ENCODE measurements at places on chromosomes 16 and 17. TPM values are rescaled to one million over a fixed set of nuclear protein-coding genes. Genes with fewer than 3 reads are reported as not detected.

- no peak overlapping the region for H3K4me3 ChIP-seq
- DNase-seq: no peak
- H3K36me3 ChIP-seq: peaks cover 21% of the 10 kb centered on the region
- peaks cover 20% of the 10 kb centered on the region for H3K4me1 ChIP-seq
- H3K27ac ChIP-seq: no peak overlapping the region
- no peaks in the 10 kb centered on the region for H3K27me3 ChIP-seq
These were observed 5.3 kb downstream of the IFI35 start for GRCh38 chr17:43011728-43012472.

DNA sequence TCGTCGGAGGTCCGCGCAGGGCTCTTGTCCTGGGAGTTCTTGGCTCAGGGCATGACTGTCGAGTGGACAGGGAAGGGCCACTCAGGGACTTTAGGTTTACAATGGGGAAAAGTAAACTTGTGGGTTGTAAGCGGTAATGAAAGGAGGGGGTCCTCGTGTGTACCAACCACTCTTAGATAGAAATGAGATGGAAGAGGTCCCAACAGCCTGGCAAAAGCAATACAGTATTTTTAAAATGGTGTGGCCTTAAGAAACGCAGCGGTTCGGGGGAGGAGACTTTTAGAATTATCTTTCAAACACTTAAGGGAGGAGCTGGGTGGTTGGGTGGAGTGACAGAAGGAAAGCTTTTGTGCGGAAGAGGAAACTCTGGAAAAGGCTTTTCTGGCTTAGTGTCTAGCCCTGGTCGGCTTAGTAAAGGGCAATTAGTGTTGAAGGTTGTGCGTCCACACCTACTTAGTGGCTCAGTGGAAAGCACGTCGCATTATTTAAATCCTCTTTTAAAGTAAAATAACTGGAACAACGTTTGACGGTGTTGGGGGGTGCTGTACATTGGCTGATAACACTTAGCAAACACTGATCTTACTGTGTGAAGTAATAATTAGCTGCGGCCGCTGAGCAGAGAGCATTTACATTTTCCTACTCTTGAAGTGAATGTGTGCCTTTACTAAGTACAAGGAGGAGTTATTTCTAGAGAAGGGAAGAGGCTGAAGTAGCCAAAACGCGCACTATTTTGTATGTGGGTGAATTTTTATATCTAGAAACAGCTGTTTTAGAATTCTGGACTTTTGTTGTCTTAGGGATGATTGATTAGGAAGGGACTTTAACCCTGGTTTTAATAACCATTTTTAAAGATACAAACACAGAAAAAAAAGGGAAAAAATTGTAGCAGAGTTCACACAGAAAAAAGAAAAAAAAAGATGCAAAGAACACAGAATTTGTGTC is 1.0 kb downstream of the WSB1 start:
- H3K36me3 ChIP-seq: no peaks in the 10 kb centered on the region
- DNase-seq: no peak
- H3K4me3 ChIP-seq: peak overlapping the region; percentile 96

- no peak overlapping the region for H3K27ac ChIP-seq
- no peak for DNase-seq
- H3K27me3 ChIP-seq: peaks cover 7% of the 10 kb centered on the region
- no peaks in the 10 kb centered on the region for H3K36me3 ChIP-seq
- H3K4me3 ChIP-seq: no peak overlapping the region
These were observed 456.1 kb upstream of the ASIC2 start for GRCh38 chr17:33749171-33749570.

- H3K36me3 ChIP-seq: peaks cover 60% of the 10 kb centered on the region
- no peaks in the 10 kb centered on the region for H3K4me1 ChIP-seq
- H3K27me3 ChIP-seq: no peaks in the 10 kb centered on the region
- no peak for DNase-seq
These were observed 79.6 kb upstream of the ATP2A3 start for GRCh38 chr17:4043862-4044261.

DNA sequence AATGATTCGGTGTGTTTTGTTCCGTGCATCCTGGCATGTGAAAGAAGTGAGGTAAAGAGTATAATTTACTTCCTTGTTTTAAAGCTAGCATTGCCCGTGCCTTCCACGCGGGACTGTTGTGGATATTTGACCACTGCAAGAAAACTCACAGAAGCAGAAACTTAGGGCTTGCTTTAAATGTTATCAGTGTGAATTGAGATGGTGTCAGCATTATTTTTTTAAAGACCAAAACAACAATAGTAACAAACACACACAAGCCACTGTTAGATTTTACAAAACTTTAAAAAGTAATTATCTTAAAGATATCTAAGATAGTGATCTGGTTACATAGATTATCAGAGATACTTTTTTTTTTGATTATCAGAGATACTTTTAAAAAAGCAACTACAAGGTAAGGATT is 47.4 kb downstream of the WWOX start:
- no peak for DNase-seq
- H3K27ac ChIP-seq: peak overlapping the region; percentile 31
- no peak overlapping the region for H3K4me3 ChIP-seq
- H3K36me3 ChIP-seq: no peaks in the 10 kb centered on the region
- H3K4me1 ChIP-seq: peaks cover 36% of the 10 kb centered on the region

GRCh38 chr16:14564861-14565687 is 65.0 kb downstream of the PARN start:
- H3K4me3 ChIP-seq: no peak overlapping the region
- H3K27ac ChIP-seq: peak overlapping the region; percentile 16
- no peaks in the 10 kb centered on the region for H3K27me3 ChIP-seq
- peaks cover 24% of the 10 kb centered on the region for H3K4me1 ChIP-seq
- no peak for DNase-seq

DNA sequence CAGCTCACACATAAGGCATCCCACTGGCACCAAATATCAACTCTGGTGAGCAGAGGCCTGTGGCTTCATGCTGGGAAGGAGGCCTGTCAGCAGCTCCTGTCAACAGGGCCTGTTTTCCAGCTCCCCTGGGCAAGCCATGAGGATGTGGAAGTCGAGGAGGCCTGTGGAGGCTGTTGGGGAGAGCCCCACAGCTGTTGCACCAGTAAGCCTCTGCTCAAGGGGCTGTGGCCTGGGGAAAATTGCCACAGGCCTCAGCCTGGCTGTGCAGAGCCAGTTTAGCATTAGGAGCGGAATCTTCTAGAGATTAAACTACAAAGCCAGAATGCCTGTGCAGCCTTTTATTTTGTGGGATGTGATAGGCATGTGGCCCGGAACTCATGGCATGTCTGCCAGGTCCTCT is 202.1 kb downstream of the SPECC1 start:
- no peak overlapping the region for H3K4me3 ChIP-seq
- no peak overlapping the region for H3K27ac ChIP-seq
- H3K36me3 ChIP-seq: no peaks in the 10 kb centered on the region
- H3K27me3 ChIP-seq: no peaks in the 10 kb centered on the region

- peaks cover 26% of the 10 kb centered on the region for H3K4me1 ChIP-seq
- peak overlapping the region; percentile 7 for H3K27ac ChIP-seq
- peaks cover 10% of the 10 kb centered on the region for H3K36me3 ChIP-seq
- peak overlapping the region; percentile 42 for H3K4me3 ChIP-seq
These were observed 11.4 kb upstream of the MRPS23 start for GRCh38 chr17:57861000-57861789.

DNA sequence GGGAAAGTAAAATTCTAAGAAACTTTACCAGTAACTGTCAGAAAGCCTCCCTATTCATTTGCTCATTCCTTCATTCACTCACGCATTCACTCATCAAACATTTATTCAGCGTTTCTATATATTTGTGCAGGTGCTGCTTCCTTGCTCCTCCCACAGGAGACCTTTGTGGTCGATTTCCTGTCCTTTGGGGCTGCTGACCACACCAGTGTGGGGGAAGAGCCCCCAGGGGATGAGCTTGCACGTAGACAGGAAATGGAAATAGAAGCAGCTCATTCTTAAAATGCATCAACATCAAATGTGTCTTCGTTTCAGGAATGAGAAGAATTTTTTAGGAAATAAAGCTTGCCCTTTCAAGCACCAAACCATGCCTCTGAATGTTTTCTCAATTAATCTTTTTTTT is 9.6 kb downstream of the PIK3R6 start:
- DNase-seq: peak; percentile 91
- no peaks in the 10 kb centered on the region for H3K36me3 ChIP-seq
- peak overlapping the region; percentile 93 for H3K27ac ChIP-seq
- no peaks in the 10 kb centered on the region for H3K27me3 ChIP-seq
- H3K4me3 ChIP-seq: peak overlapping the region; percentile 63

GRCh38 chr17:36133602-36134236 is 30.1 kb downstream of the CCL4 start:
- no peaks in the 10 kb centered on the region for H3K4me1 ChIP-seq
- no peak overlapping the region for H3K4me3 ChIP-seq
- H3K27me3 ChIP-seq: peaks cover 24% of the 10 kb centered on the region
- H3K36me3 ChIP-seq: no peaks in the 10 kb centered on the region

GRCh38 chr16:11957591-11958395 is 7.2 kb upstream of the TNFRSF17 start:
- no peak overlapping the region for H3K27ac ChIP-seq
- DNase-seq: no peak
- H3K4me3 ChIP-seq: no peak overlapping the region

- H3K4me3 ChIP-seq: no peak overlapping the region
- H3K4me1 ChIP-seq: peaks cover 4% of the 10 kb centered on the region
These were observed 7.5 kb upstream of the C16orf95 start for GRCh38 chr16:87324411-87325275.

DNA sequence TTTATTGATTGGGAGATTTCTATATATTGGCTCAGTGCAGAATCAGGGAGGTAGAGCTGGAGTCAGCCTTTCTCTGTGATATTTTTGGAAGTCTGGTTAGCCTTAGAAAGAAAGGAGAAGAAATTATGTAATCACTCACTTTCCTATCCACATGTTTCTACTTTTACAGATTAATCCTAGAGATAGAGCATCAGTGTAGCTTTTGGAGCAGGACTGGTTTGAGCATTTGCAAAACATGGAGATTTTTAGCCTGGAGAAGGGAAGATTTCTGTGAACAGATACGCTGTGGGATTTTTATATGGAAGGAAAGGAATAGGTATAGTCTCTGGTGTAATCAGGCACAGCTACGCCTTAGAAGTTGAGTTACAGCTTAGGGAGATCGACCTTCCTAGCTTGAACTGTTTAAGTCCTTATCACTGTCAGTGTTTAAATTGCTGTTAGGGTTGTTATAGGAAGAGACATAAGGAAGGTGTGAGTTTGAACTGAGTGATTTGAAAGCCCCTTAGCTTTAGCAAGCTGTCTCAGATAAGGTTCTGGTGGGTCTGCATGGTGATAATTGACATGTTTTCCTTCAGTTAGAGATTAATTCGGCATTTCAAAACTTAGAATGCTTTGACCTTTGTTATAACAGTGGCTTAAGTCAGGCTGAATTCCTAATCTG is 20.5 kb downstream of the METTL9 start:
- H3K4me3 ChIP-seq: no peak overlapping the region
- no peaks in the 10 kb centered on the region for H3K27me3 ChIP-seq
- peaks cover 5% of the 10 kb centered on the region for H3K4me1 ChIP-seq

- peak; percentile 96 for DNase-seq
- peaks cover 7% of the 10 kb centered on the region for H3K36me3 ChIP-seq
- H3K4me1 ChIP-seq: peaks cover 40% of the 10 kb centered on the region
- no peaks in the 10 kb centered on the region for H3K27me3 ChIP-seq
- H3K4me3 ChIP-seq: peak within 1 kb of the TSS; percentile 88
These were observed at the start of gene CREBBP for GRCh38 chr16:3880623-3881498. CREBBP (minus strand) TSS chr16:3880713; CDS start chr16:3879916, 797 bp downstream.

DNA sequence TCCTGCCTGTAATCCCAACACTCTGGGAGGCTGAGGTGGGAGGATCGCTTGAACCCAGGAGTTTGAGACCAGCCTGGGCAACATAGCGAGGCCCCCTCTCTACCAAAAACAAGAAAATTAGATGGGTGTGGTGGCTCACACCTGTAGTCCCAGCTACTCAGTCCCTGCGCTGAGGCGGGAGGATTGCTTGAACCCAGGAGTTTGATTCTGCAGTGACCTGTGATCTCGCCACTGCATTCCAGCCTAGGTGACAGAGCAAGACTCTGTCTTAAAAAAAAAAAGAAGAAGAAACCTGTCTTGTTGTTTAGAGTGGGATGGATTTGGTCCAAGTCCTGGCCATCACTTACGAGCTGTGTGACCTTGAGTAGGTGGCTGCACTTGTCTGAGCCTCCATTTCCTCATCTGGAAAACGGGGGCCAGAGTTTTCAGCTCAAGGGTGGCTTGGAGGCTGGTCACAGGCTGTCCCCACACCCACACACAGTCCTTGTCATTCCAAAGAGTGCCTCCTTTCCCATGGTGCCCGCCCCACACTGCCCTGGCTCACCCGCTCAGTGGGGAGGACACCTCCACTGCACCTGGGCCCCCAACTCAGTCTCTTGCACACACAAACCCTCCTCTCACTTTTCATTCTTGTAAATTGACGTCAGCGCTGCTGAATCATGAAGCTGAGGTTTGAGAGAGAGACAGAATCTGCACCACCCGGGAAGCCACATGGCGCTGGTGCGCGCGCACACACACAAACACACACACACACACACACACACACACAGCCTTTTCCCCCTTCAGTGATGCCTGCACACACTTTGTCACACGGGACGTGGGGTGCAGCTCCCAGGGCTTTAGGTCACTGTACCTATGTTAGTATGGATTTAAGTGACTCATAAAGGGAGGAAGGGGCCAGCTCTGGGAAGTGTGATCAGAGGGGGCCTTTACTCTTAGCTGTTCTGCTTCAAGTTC is 4.2 kb downstream of the SOCS1 start:
- H3K36me3 ChIP-seq: peaks cover 2% of the 10 kb centered on the region
- no peak overlapping the region for H3K27ac ChIP-seq

- DNase-seq: no peak
- peaks cover 5% of the 10 kb centered on the region for H3K36me3 ChIP-seq
- H3K4me3 ChIP-seq: peak overlapping the region; percentile 64
- H3K27ac ChIP-seq: peak overlapping the region; percentile 60
These were observed 2.6 kb upstream of the SPHK1 start for GRCh38 chr17:76381633-76382350.

GRCh38 chr17:82095777-82096708 is 2.0 kb downstream of the FASN start:
- no peaks in the 10 kb centered on the region for H3K27me3 ChIP-seq
- peak overlapping the region; percentile 50 for H3K27ac ChIP-seq
- H3K4me3 ChIP-seq: peak overlapping the region; percentile 67
- peaks cover 25% of the 10 kb centered on the region for H3K4me1 ChIP-seq
- DNase-seq: no peak
- H3K36me3 ChIP-seq: peaks cover 3% of the 10 kb centered on the region

DNA sequence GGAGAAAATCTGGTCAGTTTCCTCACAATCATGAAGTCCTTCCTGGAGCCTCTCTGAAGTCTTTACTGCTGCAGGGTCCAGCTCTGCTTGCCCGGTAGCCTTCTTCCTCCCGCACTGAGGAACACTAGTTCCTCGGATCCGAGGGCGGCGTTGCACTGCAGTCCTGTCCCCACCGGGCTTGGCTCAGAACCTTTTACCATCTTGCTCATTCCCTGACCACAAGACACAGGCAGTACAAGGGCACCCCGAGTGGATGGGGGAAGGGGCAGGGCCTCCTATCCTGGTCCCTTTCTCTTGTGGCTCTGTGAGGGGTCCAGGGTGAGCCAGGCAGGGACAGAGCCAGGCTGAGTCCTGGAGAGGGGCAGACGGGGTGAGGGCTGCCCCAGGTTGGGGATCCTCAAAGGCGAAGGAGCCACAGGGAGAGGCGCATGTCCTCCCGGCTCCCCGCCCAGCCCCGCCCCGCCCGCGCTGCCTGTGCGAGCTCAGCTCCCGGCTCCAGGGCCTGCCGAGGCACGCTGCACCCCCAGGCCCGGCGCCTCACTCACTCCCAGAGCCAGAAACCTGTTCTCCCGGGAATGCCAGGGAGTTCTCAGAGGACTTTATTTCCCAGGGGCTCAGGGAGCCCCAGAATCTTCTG is 1.5 kb downstream of the FOXN1 start:
- H3K4me1 ChIP-seq: no peaks in the 10 kb centered on the region
- no peaks in the 10 kb centered on the region for H3K36me3 ChIP-seq
- H3K4me3 ChIP-seq: no peak overlapping the region
- no peak overlapping the region for H3K27ac ChIP-seq
- no peak for DNase-seq

The CES1 gene
- total RNA-seq: not detected

The PIPOX gene
- 1.1 TPM for total RNA-seq

The TLCD3B gene
- total RNA-seq: 0.32 TPM

The RPA1 gene
- total RNA-seq: 84.8 TPM

The TBC1D28 gene
- not detected for total RNA-seq
